ENCODE measurements at places on chromosomes 16 and 17.
A peak's percentile ranks its signal among the peaks of the same experiment; 100 is the strongest.

- no peak for DNase-seq
These were observed 4.8 kb downstream of the CBLN1 start for GRCh38 chr16:49276646-49277385.

DNA sequence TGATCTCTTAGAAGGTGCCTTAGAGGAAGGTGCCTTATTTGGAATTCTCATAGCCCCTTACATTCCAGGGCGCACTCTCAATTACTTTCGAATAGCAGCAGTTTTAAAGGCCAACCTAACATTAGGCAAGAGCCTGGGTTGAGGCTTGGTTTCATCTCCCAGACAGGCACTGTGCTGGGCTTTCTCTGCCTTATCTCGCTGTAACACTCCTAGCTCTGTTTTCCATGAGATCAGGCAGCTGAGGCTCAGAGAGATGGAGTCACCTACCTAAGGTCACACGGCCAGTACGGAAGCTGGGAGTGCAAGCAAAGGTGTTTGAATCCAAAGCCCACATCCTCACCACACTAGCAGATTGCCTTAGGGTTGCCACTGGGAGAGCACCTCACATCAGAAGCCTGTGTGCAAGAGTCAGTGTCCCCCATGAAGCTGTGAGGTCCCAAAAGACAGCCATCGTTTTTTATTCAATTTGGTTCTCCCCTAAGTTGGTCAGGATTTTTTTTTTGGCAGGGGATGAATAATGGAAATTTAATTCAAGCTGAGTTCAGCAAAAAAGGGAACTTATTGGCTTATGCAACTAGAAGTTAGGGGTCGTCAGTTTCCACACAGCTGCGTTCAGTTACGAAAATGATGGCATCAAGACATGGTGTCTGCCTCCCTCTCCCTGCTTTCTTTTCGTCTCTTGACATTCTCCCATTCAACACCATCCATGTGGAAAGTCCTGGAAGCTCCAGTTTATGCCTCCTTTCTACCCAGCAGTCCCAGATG, 206.4 kb downstream of the KATNIP start:
- no peak for DNase-seq

GRCh38 chr17:70969521-70970034, 800.2 kb downstream of the KCNJ2 start:
- DNase-seq, result no peak

- DNase-seq, result no peak
These were observed 372.3 kb upstream of the MON1B start for GRCh38 chr16:76818606-76819181.

GRCh38 chr16:18983565-18984434, at the start of gene TMC7:
TSS of gene TMC7 (plus strand) at chr16:18983934. CDS start at chr16:18984064, 130 bp downstream.
- DNase-seq, result peak; percentile 58

All from DMS 273 treated with DMSO at 0.1 percent for 48 hours (cell line).